Stimulated activated CD4-positive, alpha-beta T cell treated with anti-CD3 and anti-CD28 coated beads, Interleukin-1b, Interleukin-23, amount 100 ng/mL, for 1 hour (primary cell): ENCODE measurements at places on chromosomes 1 and 21.

- no peak for DNase-seq
Measured at GRCh38 chr1:159177272-159177907, 6.0 kb downstream of the CADM3 start.

DNA sequence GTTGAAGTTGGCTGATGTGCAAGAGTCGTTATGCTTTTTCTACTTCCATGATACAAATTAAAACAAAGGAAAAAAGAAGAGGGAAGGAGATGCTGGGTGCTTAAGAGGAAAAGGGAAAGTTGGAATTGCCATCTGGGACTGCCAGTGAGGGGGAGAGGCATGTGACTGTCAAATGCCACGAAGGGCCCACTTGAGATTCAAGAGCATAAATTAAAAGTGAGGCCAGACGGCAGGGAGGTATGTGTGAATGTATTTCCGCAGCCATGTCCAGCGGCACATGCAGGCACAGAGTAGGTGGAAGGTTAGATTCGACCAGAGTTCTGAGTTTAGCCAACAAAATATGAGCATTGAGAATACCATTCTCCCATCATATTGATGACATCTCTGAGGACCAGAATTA lies 32.0 kb downstream of the NFASC start:
- DNase-seq = no peak

DNA sequence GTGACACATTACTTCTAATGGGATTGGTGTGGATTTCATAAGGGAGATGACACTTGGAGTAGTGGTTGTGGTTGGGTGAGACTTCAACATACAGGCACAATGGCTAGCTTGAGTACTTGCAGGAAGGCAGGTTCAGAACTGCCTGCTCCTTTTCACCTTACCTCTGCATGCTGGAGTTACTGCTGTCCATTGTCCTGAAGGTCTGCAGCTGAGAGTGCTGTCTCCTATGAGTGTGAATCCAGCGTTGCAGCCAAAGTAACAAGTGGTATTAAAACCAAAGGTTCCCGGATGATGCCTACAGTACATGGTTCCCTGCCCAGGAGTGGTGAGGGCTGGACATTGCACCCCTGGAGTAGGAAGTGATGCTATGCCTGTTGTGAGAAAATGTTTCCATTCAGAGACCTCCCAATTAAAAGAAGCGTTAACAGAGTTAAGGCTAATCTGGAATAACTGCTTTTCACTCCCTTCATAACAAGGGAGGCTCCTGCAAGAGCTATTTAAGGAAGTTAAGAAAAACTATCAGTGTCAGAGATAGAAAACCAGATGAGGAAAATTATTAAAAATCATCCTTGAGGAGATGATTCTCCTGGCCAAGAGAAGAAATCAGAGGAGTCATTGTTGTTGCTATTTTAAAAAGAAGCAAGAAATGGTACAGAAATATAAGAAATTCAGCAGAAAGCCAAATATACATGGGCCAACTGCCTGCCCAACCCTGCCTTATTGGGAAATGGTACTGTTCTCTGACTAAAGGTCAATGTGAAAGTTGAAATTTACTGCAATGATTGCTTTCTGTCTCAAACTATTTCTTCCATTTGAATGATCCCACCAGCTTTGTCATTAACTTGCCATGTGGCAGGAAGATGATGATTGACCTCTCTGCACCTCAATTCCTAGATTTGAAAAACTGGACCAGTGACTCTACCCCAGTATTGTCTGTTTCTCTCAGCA lies 9.8 kb upstream of the F5 start:
- no peak for DNase-seq

- no peak for DNase-seq
Measured at GRCh38 chr21:32496568-32496967, 84.1 kb downstream of the EVA1C start.

DNA sequence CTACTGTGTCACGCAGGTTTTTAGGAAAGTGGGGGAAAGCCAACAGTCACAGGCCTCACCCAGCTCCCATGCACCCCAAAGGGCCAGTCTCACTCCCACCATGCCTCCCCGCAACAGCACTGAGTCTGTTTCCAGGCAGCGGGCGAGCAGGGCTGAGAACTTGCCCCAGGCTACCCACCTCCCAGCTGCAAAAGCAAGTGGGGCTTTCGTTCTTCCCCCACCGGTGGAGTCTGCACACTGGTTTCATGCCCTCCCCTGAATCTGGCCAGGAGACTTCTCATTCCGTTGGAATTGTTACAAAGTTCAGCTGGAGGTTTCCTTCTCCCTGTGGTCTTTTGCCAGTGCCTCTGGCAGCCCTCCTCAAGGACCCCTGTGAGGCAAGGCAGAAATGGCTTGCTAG lies 53.6 kb upstream of the KCNJ15 start:
- no peak for DNase-seq

- no peak for DNase-seq
Measured at GRCh38 chr1:205936846-205937586, 6.2 kb downstream of the SLC26A9 start.

GRCh38 chr1:204528241-204528640 lies 12.0 kb downstream of the MDM4 start:
- no peak for DNase-seq

DNA sequence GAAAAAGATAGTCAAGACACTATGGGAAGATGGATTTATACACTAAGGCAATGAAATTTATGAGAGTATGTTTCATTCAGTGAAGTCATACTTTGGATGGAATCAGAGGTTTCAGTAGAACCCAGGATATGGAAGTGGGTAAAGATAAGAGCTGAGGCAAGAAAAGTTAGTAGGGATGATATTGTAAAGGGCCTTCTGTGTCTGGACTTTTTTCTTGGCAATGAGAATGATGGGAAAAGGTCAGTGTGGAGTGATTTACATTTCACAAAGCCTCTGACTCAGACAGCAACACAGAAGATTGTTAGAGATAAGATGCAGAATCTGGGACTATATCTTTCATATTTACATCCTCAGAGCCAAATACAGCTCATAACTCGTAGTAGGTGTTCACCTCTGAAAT lies 32.1 kb downstream of the SH3BGR start:
- no peak for DNase-seq

- no peak for DNase-seq
Measured at GRCh38 chr1:174114788-174115448, 44.4 kb upstream of the RABGAP1L start.

- no peak for DNase-seq
Measured at GRCh38 chr1:66527686-66528085, 6.3 kb upstream of the SGIP1 start.

DNA sequence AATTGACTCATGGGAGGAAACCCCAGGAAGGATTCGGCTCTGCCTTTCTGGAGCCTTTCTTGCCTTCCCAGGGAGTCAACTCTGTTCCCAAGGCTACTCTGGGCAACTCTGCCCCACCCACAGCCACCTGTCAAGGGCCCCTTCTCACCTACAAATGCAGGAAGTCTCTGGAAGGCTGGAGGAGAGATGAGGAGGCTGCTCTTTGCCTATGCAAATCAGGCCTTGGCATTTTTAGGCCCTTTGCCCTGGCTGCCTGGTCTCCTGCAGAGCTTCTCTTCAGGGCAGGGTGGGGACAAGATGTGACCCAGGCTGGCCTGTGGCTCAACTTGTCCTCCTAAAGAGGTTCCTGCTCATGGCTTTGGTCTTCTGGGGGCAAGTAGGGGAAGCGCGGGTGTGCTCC lies 5.4 kb downstream of the SLC6A9 start:
- DNase-seq = no peak

GRCh38 chr1:118101515-118101844 lies 83.5 kb downstream of the SPAG17 start:
- no peak for DNase-seq
